ENCODE measurements at places on chromosomes 12 and 14.

DNA sequence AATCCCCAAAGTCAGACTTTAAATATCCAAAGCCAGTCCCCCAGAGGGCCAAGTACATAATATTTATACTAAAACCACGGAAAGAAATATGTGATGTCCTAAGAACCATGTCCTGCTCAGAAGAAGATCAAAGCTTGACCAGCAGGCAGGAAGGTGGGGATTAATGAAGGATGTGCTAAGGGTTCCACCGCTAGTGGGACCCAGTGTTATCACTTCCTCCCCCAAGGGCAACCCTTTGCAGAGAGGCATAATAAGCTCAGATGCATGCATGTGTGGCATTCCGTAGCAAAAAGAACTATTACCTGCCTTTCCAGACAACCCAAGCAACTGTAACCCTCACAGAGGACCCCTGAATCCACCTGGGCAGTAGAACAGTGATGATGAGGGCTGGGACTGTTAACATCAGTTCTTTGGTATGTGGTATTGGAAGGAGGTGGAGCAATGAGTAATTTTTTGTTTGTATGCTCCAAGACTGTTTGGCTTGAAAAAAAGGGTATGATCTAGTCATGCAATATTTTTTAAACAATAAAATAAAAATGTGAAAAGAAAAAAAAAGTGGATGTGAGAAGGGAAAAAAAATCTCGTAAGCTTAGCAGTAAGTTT, 71.7 kb upstream of the ETV6 start:
- no peak for DNase-seq

GRCh38 chr12:94207849-94208621, 59.7 kb downstream of the PLXNC1 start:
- DNase-seq = no peak

- DNase-seq = no peak
Observed at GRCh38 chr12:131425112-131426075, 285.5 kb upstream of the SFSWAP start.

DNA sequence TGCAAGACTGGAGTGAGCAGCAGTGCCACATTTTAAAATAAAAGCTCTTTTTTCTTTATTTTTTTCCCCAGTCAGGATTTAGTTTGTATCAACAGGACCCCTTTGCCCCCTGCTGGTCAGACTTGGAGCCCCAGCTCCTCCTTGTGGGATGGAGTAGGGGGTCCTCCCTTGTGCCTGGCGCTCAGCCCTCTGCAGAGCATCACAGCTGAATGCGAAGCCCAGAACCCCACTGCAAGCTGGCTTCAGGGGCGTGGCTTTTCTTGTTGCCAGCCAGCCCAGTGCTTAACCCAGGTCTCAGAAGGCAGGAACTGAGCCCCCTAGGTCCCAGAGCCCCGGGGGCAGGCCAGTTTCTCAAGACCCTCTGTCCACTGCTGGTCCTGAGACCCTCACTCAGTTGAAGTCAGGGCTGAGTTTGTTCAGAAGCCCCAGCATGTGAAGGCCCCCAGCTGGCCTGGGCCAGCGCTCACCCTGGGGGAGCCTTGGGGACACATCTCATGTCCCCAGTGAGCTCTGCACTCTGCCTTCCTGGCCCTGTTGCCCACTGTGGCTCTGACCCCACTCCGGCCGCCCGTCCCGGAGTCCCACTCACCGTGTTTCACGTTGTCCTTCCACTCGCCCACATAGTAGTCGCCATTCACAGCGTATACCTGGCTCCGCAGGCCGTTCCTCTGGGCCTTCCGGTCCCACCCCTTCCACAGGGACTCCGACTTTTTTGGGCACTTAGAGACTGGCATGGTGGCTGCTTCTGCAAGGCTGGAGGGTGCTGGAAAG, 519 bp downstream of the MORN3 start:
- no peak for DNase-seq

- DNase-seq = no peak
Observed at GRCh38 chr12:18492372-18493025, 231.2 kb downstream of the PIK3C2G start.

DNA sequence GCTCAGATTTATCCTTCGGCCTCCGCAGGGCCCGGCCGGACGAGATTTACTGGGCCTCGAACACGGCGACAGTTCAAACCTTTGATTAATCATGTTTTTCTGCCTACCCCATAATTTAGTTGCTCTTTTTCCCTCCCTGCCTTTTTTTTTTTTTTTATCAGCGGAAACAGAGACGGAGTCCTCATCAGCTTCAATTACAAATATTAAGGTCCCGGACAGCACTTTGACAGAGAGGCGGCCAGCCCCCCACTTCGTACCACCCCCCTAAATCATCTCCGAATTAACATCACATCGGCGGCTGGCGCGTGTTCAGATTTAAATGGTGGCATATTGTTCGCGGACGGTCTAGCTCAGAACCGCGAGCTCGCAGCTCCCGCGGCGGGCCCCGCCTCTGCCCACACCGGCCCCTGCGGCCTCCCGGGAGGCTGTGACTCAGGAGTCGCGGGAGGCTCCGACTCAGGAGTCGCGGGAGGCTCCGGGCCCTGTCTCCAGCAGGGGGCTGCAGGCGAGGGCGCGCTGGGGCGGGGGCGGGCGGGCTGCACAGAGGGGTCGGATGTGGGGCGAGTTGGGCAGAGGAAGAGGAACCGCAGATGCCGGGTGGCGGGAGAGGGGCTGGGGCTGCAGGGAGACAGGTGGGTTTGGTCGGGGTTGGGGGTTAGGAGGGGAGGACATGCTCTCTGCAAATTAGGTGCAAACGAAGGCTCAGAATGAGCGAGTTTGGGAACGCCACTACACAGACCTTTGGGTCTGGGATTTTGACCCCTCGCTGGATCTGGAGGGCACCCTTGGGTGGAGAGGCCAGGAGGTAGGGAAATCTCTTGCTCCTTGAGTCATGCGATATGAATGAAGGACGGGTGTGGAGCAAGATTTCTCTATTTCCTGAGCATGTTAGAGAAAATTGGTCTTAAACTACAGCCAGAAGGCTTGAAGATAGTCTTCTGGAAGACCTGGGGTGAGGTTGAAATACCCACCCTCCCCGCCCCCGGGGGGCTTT, 19.6 kb upstream of the ATP5MC2 start:
- DNase-seq = peak; percentile 59

DNA sequence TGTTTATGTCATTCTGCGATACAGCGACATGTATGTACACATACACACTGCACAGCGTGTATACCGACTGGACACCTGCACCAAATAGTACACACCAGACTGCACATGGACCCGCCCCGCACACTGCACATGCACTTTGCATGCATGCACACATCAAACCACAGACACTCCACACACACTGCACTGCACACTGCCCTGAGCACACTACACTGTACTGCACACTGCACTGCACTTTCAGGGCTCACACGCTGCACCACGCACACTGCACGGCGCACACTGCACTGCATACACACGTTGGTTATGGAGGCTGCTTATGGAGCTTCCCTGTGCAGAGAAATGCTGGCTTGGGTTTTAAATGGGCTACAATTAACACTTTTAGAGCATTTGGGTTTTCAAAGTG, 1.6 kb downstream of the PAPLN start:
- no peak for DNase-seq

DNA sequence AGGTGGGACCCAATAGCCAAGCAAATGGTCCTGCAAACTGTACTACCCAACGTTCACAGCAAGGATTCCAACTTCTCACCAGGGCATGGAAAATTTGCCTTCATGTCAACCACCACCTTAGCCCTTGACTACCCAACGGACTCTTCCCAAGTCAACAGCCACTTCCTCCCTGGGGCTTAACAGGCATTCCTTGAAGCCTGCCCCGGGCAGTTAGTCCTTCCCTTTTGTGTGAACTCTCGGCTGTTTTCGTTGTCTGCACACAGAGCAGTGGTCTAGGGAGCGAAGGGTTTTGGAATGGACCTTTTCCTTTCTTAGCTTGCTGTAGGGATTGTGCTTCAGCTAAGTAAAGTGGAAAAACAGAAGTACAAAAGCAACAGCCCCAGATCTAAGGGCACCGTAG, 35.2 kb upstream of the TCL1B start:
- DNase-seq = no peak

DNA sequence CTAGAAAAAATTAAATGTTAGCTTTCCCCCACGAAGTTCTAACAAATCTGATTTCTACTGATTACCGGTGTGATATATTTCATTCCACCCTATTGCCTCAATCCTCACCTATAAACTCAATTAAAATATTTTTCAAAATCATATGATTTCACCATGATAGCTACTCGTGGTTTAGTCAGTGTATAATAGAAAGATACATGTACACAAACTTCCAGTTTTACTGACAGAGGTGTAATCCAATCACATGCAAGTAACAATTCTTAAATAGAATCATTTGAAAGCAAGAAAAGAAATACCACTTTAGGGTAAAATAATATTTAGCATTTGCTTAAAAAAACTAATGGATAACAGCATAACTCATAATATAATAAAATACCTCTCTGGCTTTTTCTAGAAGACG, 55.0 kb upstream of the C12orf50 start:
- no peak for DNase-seq

DNA sequence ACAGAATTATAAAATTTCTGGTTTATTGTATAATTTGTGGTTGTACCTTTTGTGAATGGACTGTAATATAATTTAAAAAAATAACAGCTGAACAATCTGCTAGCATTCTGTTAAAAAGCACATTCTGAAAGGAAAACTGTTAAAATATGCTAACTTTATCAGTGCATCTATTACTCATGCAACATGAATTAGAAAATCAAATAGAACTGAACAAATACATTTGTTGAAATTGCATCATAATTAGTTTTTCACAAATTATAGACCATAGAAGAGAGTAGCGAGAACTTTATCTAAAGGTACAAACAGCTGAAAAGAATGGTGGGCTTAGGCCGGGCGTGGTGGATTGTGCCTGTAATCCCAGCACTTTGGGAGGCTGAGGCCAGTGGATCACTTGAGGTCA, 33.0 kb downstream of the PTPN21 start:
- DNase-seq = no peak

DNA sequence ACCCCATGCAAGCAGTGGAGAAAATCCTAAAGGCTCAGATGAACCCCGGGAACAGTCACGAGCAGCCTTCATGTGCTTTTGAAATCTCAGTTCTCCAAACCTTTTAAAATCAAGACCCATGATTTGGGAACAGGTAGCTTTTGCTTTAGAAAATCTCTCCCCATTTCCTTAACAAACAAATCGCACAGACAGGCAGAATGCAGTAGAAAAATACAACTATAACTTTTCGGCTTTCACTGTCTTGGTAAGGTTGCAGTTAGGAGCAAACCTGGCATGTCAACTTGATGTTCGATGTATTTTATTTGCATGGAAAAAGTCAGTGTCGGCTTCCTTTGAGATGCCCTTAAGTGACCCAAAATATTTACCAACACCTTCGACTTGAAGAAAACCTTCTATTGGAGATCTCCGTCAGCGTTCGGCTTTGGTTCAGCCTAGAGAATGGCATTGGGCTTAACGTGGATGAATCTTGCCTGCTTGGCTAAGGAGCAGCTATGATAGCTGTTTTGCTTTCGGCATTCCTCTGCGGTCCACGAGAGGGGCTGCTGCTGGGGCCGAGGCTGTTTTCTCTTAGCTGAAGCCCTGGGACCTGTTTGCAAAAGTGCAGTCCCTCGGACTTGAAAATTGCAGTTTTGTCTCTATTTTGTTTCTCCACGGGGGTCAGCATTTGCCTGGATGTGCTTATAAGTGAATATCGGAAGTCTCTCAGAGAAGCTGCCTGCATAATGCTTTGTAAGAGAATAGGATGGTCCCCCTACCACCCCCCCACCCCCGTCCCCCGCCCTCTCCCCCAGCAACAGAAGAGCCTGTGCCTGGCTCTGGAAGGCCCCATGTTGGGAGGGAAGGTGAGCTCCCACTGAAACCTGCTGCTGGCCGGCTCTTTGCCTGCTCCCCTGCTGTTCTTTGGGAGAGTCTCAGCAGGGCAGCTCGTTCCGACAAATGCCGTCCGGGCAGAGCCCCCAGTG, 122.8 kb downstream of the AACS start:
- DNase-seq = no peak

GRCh38 chr12:117148642-117149041, 41.6 kb downstream of the FBXO21 start:
- DNase-seq = no peak

- no peak for DNase-seq
Observed at GRCh38 chr12:15468911-15469310, 146.6 kb downstream of the PTPRO start.

DNA sequence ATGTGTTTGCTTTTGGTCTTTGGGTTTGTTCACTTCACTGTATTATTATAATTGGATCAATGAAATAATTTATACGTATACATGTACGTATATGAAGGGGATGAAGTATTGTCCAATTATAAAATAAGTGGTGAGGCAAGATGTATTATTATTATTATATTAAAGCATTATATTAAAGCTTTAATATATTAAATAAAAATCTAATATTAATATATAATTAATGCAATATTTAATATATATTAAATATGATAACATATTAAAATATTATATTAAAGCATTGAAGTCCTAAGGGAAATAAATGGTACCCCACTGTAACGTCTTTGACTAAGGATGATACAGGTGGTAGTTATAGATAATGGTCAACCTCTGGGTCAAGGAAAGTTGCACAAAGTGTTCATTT, 63.7 kb upstream of the RTL1 start:
- no peak for DNase-seq

GRCh38 chr14:33714527-33715226, 236.2 kb downstream of the EGLN3 start:
- peak; percentile 34 for DNase-seq

DNA sequence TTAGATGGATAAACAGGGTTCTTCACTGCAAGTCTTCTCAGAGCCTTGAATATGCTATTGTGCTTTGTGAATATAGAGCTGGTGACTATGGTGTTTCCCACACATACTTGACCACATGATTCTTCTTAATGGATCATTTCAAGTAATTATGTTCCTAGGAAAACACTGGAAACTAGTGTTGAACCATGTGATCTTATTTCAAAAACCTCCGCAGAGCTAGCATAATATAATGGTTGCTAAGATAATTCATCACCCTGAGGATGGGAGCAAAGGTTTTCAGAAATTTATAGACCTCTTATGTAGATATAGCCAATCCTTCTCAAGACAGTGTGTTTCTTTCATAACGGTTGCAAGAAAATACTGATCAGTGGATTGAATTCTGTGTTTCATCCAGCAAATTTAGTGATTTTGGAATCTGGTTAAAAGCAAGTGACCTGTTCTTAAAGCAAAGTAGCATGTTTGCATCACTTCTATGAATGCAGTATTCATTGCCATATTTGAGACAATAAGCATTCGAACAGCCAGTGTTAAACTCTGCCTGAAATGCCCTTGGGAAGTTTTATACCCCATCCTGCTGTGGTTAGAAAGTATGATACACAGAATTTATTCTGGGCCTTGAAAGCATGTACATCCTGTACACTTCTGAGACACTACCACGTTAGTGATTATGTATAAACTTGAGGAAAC, 341.0 kb upstream of the E2F7 start:
- no peak for DNase-seq

GRCh38 chr12:116087962-116088361, 189.5 kb downstream of the MED13L start:
- DNase-seq = no peak

Data from RPMI7951 (cell line).